KBM-7 (cell line): ENCODE measurements at places on chromosomes 5 and 9.

- no peak for DNase-seq
Measured at GRCh38 chr5:58202941-58203444, 256.9 kb downstream of the PLK2 start.

DNA sequence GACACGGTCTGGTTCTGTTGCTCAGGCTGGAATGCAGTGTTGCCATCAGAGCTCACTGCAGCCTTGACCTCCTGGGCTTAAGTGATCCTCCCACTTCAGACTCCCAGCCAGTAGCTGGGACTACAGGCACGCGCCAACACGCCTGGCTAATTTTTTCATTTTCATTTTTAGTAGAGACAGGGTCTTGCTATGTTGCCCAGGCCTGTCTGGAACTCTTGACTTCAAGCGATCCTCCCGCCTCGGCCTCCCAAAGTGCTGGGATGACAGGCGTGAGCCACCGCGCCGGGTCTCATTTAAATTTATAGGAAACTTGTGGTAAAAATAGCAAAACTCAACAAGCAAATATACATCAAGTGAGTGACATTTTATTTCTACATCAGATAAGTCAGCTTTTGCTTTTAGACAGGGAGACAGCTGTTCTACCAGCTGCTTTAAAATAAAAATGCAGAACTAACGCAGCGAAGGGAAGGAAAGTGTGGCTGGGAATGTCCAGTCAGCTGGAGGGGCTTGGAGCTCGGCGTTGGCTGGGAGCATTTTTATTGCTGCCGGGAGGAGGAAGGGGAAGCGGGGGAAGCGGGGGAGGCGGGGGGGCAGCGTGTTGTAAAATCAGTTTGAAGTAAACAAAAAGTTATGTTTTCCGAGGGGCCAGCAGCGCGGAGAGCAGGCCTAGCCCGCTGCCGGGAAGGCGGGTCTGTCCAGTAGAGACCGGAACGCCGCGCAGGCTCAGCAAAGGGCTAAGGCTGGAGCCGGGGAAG lies 707 bp upstream of the ZFYVE16 start:
- no peak for DNase-seq

DNA sequence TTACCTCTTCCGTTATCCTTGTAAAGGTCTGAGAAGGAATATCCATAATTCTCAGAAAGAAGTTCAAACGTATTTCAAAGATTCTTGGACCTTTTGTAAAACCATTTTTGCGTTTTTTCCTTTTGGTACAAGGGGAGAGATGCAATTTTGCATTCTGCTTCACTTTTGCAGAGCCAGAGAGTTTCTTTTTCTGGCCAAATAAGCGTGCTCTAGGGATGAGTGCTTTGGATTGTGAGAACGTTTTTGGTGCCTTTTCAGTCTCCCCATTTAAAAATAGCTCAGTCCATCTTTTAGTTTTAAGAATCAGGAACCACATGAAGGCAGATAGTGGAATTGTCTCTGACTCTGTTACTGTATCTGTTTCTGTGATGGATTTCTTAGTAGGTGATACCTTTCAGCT lies 1.5 kb downstream of the ARHGAP26 start:
- DNase-seq, result no peak

DNA sequence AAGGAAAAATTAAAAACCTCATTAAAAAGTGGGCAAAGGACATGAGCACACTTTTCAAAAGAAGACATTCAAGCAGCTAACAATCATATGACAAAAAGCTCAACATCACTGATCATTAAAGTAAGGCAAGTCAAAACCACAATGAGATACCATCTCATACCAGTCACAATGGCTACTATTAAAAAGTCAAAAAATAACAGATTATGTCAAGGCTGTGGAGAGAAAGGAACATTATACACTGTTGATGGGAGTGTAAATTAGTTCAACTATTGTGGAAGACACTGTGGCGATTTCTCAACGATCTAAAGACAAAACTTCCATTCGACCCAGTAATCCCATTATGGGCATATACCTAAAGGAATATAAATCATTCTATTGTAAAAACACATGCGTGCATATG lies 35.8 kb downstream of the HINT1 start:
- no peak for DNase-seq

DNA sequence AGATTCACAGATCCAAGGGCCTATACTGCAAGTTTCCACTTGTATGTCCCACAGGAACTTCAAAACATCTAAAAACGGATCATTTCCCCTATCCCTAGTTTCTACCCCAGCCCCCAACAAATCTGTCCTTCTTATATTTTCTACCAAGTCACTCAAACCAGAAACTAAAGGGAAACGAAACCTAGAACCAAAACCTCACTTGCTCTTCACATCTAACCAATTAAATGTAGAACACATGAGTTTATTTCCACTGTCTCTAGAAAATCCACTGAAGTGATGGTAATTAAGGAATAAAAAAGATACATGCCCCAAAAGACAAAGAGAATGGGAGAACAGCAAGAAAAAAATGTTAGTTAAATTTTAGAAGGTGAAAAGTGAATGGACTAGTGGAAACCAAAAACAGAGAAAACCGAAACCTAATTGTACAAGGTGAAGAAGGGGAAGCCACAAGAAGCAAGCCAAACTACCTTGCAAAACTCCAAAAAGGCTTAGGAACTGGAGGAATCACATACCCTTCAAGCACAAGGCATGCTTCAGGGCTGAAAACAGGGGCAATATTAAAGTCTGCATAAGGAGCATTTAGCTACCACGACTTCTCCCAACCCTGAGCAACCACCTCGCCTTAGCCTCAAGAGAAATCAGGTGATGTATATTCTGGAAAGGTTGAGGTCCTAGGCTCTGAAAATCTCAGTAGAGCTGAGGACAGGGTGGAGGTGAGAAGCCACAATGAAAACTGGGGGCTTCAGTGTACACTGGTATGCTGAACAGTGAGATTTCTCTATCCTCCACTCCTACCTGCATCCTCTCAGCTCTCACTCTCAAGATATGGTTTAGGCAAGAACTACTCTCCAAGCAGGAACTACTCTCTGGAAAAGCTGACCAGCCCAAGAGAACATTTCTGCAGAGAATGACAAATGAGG lies 11.1 kb downstream of the SMU1 start:
- no peak for DNase-seq
